ENCODE measurements at places on chromosomes 7 and 10.

DNA sequence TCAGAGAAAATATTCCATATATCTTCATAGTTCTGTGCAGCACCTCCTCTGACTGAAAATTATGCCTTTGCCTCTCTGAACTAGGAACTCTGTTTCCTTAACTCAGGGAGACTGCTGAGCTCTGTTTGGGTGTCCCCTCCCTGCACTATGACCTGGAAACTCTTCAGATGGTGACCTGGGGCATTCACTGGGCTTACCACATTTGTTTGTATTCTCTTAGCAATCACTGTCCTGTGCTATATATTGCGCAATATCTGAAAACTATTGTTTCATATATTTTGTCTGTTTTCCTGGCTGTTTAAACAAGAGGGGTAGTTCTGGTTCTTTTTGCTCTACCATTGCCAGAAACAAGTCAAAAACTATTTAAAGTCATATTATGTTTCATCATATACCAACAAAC, 181.8 kb upstream of the KIAA1217 start:
- no peak for DNase-seq

- no peak for DNase-seq
Measured at GRCh38 chr7:107355616-107356015, 114.2 kb upstream of the GPR22 start.

GRCh38 chr10:118330295-118331076, 11.6 kb downstream of the FAM204A start:
- DNase-seq, result no peak

- DNase-seq, result no peak
Measured at GRCh38 chr10:125982260-125982948, 86.0 kb downstream of the FANK1 start.

- no peak for DNase-seq
Measured at GRCh38 chr10:43930777-43931176, 282.1 kb upstream of the ZNF32 start.

- no peak for DNase-seq
Measured at GRCh38 chr10:102465466-102465865, 14.1 kb upstream of the C10orf95 start.

DNA sequence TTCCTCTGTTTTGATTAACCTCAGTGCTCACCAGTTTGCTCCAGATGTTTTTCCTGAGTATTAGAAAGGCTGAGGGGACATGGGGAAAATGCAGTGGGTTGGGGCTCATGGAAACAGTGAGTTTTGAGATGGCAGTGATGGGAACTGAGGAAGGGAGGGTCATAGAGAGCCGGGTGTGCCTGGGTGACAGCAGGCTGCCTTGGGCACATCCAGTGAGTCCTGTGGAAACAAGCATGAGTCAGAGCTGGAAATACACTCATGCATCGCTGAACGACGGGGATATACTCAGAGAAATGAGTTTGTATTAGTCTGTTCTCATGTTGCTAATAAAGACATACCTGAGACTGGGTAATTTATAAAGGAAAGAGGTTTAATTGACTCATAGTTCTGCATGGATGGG, 202.2 kb downstream of the TMEM178B start:
- DNase-seq, result no peak

GRCh38 chr7:39453743-39454355, 112.4 kb upstream of the YAE1 start:
- no peak for DNase-seq

GRCh38 chr7:24653316-24654085, 80.2 kb downstream of the PALS2 start:
- no peak for DNase-seq

DNA sequence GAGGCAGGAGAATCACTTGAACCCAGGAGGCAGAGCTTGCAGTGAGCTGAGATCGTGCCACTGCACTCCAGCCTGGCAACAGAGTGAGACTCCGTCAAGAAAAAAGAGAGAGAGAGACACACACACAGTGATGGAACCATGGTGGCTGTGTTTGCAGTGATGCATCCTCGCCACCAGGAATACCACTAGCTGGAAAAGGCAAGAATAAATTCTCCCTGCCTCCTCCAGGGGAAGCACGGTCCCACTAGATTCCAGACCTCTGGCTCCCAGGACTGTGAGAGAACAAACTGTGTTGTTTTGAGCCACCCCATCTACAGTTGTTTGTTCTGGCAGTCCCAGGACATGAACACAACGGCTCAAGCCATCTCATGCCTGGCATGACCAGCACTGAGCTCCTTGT, 320.3 kb upstream of the FOXK1 start:
- no peak for DNase-seq

DNA sequence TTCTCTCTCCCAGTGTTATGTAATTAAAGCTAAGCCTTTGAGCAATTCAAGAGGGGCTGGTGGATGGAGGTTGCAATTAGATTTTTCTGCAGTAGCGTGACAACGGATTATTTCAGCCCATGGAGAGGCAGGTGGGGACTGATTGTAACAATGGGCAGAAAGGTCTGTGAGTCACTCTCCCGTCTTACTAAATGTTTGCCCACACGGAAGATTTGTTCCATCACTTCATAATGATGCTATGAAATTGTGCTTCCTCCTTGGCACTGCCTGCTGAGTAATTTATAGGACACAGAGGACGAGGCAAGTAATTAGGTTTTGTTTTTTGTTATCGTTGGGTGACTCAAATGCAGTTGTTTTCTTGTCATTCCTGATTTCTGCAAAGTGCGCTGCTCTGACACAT, 594.5 kb upstream of the DPP6 start:
- no peak for DNase-seq

DNA sequence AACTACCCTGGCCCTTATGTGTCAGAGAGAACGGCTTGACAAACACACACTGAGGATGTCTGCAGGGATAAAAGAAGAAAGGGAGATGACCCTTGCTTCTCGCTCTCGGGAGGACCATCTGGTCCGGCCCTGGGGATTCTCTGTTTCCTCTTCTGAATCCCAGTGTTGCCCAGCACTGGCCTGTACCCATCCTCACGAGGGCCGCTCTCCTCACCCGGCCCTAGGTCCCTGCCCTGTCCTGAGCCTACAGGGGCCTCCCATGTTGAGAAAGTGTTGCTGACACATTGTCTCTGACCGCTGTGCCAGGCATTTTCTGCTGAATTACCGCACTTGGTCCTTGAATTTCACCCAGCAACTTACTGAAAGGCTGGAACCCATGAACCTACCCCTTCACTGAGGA, 171.9 kb upstream of the LANCL2 start:
- no peak for DNase-seq

DNA sequence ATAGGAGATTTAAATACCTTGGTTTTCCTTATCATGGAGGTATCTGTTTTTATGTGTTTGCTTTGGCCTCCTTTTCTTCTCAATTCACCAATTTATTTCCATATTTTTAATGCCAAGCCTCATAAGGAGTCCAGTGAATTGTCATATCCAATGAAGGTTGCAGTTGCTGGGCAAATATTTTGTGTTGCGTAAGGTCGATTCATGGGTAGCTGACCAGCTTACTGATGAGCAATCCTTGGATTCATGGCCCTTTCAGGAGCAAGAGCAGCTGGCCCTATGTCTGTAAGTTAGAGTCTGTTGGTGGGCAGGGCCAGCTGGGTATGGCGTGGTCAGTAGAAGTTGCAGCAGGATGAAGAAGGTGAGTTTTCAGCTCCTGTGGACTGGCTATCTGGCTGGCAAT, 182.9 kb downstream of the PFKFB3 start:
- DNase-seq, result no peak

- DNase-seq, result no peak
Measured at GRCh38 chr10:109726473-109726872, 196.8 kb downstream of the XPNPEP1 start.

DNA sequence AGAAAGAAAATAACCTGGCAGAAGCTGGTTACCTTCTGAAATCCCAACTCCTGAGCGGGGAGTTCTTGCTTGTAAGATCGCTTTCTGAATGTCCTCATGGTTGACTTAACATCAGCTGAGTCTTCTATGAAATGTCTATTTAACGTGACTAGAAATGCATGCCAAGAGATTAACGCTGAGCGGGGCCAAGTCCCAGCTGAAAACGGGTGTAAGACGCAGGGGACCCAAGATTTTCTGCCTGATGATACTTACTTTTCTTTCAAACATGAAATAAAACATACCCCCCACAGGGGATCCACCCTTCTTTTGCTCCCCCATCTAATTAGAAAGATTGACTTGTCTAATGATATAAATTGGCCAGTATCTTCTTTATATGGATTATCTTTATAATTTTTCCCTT, 14.9 kb downstream of the OR9A2 start:
- DNase-seq, result no peak

DNA sequence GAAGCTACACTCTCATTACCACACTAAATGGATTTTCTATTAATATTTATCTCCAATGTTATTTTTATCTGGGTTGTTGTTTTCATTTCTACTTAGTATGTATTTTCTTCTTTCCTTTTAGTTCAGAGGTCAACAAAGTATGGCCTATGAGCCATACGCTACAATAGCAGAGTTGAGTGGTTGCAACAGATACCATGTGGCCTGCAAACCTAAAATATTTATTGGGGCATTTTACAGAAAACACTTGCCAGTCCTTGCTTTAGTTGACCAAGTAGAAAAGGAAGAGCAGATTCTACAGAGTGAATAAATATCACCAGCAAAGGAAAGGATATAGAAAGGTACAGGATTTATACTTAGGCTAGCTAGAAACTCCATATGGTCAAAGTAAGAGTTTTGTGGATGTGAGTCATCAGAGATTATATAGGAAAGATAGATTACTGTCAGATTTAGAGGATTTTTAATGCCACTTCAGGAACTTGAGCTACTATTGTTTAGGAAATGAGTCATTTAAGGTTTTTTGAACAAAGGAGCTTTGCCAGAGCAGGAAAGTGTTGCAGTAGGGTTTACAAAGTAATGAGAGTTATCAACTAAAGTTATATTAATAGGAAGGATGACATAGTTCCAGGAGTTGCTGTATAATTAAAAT, 323.3 kb upstream of the KAT6B start:
- no peak for DNase-seq

DNA sequence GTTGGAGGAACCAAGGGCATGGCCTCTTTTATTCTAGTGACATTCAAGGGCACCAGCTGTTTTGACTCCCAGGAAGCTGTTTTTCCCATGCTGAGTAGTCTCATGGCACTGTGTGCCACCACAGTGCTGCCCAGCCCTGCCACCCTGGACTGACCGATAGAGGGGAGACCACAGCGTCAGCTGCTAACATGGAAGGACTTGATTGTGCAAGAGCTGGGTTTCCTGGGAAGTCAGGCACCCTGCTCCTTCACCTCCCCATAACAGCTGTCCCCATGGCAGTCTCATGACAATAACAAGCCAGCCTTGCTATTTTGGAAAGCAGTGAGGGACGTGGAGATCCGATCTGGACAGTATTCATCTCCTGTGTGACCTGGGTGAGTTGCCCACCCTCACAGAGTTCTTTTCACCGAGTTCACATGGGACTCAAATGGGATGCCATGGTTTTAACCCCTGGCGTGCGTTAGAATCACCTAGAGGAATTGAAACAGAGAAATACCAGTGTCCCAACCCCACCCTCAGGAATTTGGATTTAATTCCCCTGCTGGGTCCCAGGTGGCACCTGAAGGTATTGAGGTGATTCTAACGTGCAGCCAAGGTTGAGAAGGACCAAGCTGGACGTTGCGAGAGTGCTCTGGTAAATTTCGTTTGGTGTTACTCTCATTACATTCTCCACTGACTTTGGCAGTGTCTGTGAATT, 174.8 kb downstream of the CELF2 start:
- DNase-seq, result no peak

DNA sequence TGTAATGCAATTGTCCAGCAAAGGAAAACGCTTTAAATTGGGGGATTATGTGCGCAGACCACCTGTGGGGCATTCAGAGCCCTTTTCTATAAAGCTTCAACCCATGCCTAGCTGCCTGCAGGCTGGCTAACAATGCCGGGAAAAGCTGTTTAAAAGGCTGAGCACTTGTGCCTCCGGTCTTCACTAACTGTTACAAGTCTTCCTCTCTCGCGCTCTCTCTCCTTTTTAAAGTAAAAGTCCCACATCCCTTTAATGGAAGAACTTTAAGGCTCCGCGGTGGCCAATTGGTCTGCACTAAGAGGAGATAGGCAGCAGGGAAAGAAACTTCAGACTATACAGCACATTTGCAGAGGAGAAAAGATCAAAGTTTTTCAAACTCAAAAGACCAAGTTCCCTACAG, 4.6 kb downstream of the FZD8 start:
- DNase-seq, result no peak

DNA sequence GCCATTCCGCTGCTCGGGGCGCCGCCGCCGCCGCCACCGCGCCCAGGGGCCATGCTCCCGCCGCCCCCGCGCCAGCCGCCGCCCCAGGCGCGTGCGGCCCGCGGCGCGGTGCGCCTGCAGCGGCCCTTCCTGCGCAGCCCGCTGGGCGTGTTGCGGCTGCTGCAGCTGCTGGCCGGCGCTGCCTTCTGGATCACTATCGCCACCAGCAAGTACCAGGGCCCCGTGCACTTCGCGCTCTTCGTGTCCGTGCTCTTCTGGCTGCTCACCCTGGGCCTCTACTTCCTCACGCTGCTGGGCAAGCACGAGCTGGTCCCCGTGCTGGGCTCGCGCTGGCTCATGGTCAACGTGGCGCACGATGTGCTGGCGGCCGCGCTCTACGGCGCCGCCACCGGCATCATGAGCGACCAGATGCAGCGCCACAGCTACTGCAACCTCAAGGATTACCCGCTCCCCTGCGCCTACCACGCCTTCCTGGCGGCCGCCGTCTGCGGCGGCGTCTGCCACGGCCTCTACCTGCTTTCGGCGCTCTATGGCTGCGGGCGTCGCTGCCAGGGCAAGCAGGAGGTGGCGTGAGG, 383 bp downstream of the MARVELD1 start:
- DNase-seq, result no peak

- no peak for DNase-seq
Measured at GRCh38 chr7:84822941-84823510, 363.8 kb downstream of the SEMA3D start.

- no peak for DNase-seq
Measured at GRCh38 chr10:117967149-117967650, 79.5 kb downstream of the RAB11FIP2 start.

- no peak for DNase-seq
Measured at GRCh38 chr10:69570050-69570816, 3.0 kb downstream of the NEUROG3 start.

DNA sequence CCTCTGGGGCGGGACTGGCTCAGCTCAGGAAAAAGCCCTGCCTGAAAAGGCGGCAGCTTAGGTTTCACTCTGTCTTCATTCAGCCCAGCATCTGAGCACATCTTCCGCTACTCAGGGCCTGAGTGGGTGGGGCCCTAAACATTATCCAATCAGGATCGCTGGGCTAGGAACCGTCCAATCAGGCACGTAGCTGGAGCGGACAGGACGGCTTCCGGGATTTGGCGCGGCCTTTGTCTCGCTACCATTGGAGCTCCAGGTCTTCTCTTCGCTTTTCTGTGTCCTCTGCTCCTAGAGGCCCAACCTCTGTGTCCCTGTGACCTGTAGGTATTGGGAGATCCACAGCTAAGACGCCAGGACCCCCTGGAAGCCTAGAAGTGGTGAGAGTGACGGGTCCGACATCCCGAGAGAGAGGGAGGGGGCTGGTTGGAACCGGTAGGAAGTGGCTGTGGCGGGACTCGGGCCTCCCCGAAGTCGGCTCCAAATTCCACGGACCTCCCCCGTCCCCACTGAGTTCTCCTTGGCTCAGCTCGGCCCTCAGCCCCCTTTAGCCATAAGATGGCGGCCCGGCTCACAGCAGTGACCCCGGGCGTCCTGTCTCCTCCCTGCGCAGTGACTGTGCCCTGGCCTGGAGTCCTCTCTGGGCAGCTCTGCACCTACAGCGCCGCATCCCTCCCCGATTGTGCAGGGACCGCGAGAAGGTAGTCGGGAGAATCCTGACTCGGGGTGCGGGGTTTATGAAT, 99.1 kb downstream of the ZNF680 start:
- no peak for DNase-seq

- no peak for DNase-seq
Measured at GRCh38 chr10:59077855-59078254, 98.6 kb upstream of the PHYHIPL start.
